ENCODE measurements at places on chromosomes 2 and 18.

GRCh38 chr2:39870871-39871270 lies 91.8 kb upstream of the THUMPD2 start:
- DNase-seq: no peak

DNA sequence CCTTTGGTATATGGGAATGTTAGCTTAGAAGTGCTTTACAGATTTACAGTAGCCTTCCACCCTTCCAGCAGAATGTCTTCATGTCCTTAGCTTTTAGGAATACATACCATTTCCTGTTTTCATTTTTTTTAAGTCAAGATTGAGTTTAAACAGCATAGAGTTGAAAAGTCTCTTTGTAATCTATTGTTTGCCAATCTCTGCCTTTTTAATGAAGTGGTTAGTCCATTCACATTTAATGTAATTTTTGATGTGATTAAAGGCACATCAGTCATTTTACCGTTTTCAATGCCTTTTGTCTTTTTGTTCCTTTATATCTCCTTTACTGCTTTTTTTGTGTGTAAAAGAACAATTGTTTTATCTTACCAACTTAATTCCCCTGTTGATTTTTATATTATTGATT lies 233.4 kb upstream of the SMIM21 start:
- DNase-seq: no peak

- DNase-seq: no peak
Observed at GRCh38 chr2:187168720-187169713, 279.0 kb downstream of the CALCRL start.

GRCh38 chr2:45823723-45824206 lies 172.3 kb downstream of the PRKCE start:
- DNase-seq: peak; percentile 99

DNA sequence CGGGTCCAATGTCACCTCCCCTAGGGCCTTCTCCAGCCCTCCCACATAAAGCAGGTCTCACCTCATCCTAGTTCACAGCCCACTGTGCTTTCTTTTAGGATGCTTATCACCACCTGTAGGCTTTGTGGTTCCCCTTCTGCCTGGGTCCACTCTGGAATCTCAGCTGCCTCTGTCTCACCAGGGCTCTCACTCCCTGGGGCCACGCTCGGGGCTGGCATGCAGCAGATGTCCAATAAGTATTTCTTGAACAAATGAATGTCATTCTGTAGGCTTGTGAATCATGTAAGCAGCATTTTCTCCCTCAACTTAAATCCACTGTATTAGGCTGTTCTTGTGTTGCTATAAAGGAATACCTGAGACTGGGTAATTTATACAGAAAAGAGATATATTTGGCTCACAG lies 4.3 kb upstream of the SH3BP4 start:
- no peak for DNase-seq

GRCh38 chr2:223316342-223316741 lies 264.4 kb downstream of the KCNE4 start:
- DNase-seq: no peak

DNA sequence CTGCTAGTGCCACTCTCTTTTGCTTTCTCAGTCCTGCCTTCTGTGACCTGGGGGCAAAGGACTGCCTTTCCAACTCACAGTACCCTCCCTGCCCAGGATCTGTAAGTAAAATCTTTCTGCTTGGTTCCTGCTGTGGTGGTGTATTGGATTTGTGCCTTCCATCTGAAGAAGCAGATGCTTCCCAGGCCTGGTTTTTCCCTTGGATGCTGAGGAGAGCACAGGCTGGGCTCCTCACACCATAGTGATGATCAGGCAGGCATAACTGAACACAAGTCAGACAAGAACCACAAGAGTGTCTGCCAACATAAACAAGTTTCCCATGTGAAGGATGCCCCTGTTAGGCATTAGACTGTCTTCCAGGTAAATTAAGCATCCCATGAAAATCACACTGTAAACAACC lies 121.3 kb upstream of the NRXN1 start:
- DNase-seq: peak; percentile 7

DNA sequence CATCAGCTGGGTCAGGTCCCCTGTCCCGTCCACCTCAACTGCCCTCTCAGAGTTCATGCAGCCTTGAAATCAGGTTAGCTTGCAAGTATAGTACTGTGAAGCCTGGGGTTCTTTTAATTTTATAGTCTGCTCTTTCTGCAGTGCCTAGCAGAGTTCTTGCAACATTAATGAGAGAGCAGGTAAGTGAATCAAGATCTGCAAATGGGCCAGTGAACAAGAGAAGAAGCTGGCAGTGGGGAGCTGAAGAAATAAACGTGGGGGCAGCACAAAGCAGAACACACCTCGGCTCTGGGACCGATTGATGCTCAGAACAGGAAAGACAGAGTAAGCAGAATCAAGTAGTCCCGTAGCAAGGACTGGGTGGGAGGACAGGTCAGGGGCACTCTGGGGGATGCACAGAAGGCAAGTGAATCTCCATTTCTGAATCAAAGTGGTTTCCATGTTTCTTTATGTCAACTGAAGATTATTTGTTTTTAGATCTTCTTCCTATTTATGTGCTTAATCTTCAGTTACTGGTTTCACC lies 675.5 kb downstream of the RNF144A start:
- no peak for DNase-seq

- no peak for DNase-seq
Observed at GRCh38 chr18:8288472-8289195, 320.6 kb upstream of the RAB12 start.

DNA sequence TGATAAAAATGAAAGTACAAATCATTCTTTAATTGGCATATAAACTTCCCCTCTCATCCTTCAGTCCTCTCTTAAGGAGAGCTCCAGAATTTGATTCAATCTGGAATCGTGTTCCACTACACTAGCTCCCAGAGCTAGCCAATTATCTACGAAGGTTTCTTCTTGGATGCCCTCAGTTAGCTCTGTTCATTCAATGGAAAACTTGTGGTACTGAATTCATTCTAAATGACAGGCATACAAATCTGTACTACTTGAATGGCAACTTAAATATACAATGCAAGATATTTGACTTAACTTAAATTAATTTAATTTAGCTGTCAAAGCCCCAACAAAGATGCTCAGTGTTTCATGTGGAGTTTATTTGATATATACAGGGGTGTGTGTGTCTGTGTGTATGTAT lies 1474.2 kb upstream of the CELF4 start:
- DNase-seq: no peak

GRCh38 chr2:57448816-57449215 lies 597.8 kb upstream of the VRK2 start:
- DNase-seq: no peak

- DNase-seq: no peak
Observed at GRCh38 chr2:225865468-225865867, 466.0 kb downstream of the NYAP2 start.

GRCh38 chr2:145380436-145381017 lies 860.6 kb upstream of the ZEB2 start:
- peak; percentile 65 for DNase-seq

DNA sequence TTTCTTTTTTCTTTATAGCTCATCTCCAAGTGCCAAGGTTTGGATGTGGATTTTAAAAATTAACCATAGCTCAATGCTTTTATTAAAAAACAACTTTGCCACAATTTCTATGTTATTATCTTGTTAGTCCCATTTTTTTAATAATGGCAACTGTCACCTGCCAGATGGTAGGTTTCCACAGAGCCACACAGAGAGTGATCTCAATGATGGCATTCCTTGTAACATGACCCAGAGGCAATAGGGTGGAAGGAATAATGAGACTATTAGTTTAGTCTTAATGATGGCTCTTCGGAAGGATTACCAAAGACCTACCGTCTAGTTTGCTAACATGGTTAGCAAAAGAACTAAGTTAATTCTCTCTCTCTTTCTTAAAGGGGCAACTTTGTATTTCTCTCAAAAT lies 64.0 kb downstream of the REL start:
- DNase-seq: no peak

GRCh38 chr18:55849391-55849790 lies 261.4 kb upstream of the TCF4 start:
- DNase-seq: no peak

- no peak for DNase-seq
Observed at GRCh38 chr2:41989501-41990180, 58.2 kb upstream of the PKDCC start.

DNA sequence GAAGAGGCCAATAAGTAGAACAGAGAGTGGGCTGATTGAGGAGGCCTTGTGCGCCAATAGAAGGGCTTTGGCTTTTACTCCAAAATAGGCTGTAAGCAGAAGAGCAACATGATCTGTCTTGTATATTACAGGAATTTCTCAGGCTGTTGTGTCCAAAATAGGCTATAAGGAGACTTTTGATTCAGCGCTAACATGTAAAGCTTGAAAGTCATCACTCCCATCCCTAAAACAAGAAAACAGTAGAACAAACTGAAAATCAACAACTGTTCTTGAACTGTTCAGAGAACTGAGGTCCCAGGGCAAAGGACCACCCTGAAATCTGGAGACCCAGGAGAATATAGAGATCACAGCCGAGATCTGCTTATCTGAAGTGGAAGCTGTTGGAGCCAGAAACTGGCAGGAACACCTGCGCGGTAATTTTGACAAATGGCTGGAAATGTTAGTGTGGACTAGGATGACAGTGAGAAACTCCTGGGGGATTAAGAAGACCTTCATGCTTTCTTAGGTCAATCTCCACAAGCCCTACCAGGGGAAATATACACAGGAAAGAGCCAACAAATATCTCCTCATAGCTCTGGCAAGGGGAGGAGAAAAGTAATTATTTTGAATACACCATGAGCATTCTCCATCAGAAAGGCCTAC lies 258.6 kb downstream of the RBM43 start:
- DNase-seq: no peak

GRCh38 chr2:234331566-234331965 lies 165.3 kb downstream of the ARL4C start:
- no peak for DNase-seq

DNA sequence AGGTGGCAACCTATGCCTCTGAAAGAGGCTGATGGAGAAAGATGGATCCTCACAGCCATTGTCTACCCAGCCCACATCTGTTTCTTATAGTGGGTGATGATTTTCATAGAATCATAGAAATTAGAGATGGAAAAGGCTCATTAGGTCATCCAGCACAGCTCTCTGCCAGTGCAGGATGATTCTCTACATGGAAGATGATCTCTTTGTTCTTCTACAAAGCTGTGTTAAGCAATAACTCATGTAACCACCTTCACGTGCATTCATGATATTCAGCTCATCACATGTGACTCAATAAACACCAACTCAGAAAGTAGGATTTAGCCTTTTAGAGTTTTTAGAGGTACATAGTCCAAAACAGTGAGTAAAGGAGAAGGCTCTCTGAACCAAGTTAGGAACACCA lies 539.4 kb upstream of the ID2 start:
- DNase-seq: no peak

DNA sequence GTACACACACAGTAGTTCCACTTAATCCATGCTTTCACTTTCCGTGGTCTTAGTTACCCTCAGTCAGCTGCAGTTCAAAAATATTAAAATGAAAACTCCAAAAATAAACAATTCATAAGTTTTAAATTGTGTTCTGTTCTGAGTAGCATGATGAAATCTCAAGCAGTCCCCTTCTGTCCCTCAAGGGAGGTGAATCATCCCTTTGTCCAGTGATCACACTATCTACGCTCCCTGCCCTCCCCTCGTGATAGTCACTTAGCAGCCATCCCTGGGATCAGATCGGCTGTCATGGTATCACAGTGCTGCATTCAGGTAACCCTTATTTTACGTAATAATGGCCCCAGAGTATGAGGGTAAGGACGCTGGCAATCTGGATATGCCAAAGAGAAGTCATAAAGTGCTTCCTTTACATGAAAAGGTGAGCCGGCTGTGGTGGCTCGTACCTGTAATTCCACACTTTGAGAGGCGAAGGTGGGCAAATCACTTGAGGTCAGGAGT lies 5.8 kb upstream of the RTN4 start:
- no peak for DNase-seq

- peak; percentile 63 for DNase-seq
Observed at GRCh38 chr2:40451918-40452605, at the start of gene SLC8A1. TSS of gene SLC8A1 (minus strand) at chr2:40452090.

All from MG63 (cell line).